NCI-H187 (cell line): ENCODE measurements at places on chromosomes 5 and 9.

DNA sequence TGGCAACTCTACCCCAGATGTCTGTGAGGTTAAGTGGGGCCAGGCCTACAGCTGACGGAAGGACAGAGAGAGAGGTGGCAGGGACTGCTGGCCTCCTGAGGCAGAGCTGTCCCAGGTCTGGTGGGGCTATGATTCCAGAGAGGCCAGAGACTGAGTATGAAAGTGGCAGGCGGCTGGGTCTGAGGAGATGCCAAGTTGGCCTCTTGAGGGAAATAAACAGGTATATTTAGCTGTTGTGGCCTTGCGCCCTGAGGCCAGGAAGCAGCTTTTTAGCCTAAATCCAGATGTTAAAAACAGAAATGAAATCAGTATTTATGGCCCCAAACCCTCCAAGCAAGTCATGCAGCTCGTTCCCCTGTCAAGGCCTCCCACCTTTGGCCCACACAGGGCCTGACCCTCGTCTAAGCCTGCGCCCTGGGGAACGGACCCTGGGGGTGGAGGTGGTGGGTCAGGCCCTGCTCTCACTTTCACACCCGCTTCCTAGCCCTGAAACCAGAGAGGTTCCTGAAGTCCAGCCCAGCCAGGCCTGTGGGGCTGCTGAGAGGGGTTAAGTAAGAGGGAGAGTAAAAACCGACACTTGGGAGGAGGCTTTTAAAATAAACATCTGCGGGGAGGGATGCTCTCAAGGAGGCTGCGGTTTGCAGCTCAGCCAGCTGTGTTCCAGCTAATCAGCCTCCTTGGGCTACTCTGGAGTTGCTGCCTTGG lies 18.7 kb downstream of the PCDHGC5 start:
- DNase-seq: no peak

DNA sequence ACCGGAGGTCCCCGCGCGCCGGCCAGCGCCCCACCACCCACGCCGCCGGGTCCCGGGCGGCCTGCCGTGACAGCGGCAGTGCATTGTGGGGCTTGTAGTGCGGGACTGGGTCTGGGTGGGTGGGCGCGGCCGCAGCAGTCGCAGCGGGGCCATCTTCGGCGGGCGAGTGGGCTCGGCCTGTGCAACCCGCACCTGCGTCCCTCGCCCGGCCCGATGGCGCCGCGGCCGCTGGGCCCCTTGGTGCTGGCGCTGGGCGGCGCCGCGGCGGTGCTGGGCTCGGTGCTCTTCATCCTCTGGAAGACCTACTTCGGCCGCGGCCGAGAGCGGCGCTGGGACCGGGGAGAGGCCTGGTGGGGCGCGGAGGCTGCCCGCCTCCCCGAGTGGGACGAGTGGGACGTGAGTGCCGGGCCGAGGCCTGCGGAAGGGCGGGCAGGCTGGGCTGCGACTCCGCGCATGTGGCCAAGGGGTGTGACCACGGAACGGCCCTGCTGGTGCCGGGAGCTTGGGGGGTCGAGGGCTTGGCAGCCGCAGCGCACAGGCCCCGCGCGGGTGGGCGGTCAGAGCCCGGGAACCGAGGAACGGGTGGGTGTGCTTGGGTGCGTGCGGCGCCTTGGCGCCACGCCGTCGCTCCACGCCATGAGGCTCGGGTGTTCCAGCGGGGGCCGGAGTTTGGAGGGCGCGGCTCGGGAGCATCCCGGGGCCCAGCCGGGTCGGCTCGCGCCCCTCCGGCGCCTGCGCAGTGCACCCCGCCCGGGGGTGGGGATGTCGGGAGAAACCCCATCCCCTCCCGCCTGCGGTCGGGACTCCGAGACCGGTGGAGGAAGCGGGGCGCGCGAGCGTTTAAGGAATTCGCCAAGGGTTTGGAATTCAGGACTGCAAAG lies at the start of gene ARL10:
Gene ARL10, plus strand, starts transcription at position 137 of the 881 bp plus-strand sequence. Its CDS starts 77 bp downstream, at position 214.
- DNase-seq: no peak

DNA sequence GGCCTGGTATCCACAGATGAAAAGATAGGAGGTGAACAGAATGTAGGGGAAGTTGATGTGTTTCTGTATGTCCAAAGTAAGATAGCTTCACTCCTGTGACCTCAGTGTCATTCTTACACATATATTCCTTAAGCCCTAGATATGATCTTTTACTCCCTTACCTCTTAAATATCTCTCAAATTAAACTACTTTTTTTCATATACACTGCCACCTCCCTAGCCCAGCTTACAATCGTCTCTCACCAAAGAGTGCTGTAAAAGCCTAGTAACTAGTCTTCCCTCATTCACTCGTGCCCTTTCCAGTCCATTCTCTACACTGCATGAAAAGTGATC lies 5.3 kb downstream of the DNAI1 start:
- no peak for DNase-seq

DNA sequence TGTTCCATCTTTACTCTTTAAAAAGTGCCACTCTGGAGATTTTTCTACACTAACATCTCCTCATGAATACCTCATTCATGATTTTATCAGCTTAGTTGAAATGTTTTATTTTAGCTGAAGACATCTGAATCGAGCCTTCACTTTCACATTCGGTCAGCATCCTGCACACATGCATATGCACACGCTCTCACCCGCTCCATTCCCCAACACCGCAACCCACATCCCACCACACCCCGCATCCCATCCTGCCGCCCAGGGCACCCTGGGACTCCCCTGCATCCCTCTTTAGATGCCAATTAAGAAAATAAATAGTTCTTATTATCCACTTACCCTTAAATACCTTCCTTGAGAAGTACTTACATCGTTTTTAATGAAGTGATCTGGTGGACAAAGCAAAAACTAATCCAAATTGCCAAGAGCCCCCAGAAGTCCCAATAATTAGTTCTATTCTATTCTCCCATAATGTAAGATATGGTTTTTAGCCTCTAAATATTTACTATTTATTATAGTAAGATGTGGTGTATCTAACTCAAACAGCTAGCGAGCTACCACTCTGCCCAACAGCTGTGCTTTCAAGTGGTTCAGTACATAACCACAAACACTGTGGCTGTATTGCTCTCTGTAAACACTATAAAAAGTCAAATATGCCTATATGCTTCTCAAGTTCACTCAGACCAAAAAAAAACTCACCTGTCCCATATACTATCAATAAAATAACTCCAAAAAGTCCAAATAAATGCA lies 38.2 kb downstream of the GZMK start:
- DNase-seq: no peak

DNA sequence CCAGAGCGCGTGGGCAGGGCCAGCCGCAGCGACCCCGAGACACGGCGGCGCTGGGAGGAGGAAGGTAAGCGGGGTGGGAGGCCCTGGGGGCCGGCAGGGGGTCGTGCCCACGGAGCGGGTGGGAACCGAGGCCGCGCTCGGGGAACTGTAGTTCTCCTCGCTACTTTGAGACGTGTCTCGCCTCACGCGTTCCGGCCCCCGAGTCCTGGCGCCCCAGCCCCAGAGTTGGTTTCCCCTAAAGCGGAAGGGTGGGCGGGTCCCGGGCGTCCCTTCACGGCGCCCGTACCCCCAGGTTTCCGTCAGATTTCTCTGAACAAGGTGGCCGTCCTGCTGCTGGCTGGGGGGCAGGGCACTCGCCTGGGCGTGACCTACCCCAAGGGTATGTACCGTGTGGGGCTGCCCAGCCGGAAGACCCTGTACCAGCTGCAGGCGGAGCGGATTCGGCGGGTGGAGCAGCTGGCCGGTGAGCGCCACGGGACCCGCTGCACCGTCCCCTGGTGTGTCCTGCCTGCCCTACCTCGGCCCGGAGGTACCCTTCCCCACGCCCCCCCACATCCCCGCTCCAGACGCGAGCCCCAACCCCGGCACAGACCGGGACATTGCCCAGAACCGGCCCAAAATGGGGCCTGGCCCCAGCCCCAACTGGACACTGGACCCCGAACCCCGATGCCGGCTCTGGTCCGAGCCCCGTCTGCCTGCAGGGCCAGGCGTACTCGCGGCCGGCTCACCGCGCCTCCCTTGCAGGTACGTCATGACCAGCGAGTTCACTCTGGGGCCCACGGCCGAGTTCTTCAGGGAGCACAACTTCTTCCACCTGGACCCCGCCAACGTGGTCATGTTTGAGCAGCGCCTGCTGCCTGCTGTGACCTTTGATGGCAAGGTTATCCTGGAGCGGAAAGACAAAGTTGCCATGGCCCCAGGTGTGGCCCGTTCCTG lies 709 bp downstream of the UAP1L1 start:
- no peak for DNase-seq

- DNase-seq: no peak
Observed at GRCh38 chr5:35679357-35679756, 61.7 kb downstream of the SPEF2 start.

- no peak for DNase-seq
Observed at GRCh38 chr9:71638627-71639026, 129.7 kb downstream of the CEMIP2 start.

DNA sequence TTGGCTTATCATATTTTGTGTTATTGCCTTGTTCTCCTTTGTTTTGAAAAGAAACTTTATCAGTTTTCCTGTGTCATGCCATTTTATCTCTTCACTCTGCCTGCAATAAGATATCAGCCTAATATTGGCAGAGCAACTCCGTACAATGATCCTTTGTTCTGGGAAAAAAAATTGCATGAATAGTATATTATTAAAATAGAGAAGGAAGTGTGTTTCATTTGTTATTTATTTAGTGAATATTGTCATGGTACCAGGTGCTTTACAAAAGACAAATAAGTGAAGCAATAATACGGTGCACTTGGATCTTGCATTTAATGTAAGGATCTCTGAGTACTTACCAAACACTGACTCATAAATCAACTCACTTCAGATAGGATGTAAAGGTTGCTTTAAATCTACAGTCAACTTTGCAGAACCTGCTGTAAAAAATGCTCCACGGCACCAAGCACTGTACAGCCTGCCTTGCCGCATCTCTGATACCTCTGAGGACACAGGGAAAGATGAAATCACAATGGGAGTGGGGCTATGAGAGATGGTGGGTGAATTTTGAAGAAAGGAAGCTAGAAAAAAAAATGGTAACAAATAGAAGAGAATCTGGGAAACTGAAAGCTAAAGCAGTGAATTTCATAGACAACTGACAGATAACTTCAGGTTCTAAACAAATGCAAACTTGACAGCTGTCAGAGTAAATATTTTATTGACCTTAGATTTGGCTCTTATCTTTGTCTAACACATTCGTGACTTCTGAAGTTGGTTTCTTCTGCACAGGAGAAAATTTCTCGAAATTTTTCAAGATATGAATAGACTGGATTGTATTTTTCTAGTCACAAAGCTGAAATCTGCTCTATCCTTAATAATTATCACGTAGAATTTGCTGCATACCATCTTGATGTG lies 232.1 kb downstream of the ENC1 start:
- DNase-seq: no peak

DNA sequence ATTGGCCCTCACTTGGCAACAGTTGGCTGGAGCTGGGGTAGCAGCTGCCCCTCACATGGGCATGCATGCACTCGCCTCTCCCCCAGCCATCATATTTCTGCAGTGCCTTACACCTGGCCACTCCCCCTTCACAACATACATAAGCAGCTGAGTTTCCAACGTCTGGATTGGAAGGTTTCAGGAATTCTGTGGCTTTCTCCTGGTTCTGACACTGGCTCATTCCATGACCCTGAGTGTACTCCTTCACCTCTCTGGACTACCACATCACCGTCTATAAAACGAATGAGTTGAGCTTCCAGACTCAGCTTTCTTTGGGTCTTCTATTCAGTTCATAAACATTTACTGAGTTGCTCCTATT lies 84.3 kb downstream of the GALNT10 start:
- no peak for DNase-seq

GRCh38 chr5:124536333-124536732 lies 210.1 kb downstream of the ZNF608 start:
- DNase-seq: no peak

- no peak for DNase-seq
Observed at GRCh38 chr5:35820735-35821134, 36.0 kb upstream of the IL7R start.

- DNase-seq: no peak
Observed at GRCh38 chr9:6171667-6172066, 43.9 kb upstream of the IL33 start.

GRCh38 chr5:159424123-159424522 lies 93.8 kb upstream of the IL12B start:
- DNase-seq: no peak
